ENCODE measurements at places on chromosomes 16 and 17.

DNA sequence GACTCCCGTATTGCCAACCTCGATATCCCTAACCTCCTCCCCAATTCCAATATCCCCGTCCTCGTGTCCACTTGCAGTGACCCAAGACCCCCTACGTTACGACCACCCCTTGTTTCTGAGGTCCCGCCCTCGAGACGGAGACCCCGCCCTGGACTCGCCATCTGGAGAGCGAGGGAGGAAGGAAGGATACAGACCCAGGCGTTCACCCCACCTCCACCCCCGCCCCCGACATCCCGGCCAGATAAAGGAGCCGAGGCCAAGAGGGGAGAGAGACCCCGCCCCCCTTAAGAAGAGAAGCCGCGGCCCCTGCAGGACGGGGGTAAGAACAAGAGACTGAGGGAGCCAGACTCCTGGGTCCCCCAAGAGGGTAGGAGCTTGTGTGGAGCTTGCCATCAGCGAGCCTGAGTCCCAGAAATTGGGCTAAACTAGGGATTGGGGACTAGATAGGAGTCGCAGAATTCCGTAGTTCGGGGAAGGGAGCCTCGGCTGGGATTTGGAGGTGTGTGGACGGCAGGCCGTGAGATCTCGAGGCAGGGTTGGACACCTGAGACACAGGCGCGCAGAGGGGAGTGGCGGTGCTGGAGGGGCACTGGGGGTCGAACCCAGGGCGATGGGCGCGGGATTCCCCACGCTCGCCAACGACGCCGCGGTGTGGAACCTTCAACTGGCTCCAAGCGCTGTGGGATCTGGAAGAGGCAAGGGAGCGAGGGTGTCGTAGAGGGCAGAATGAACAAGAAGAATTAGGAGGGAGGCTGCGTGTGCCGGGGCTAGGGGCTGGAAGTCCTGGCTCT, at the start of gene BCL6B:
Gene BCL6B (plus strand): TSS at position 270 of the 791 bp plus-strand sequence. CDS start 622 bp downstream, outside the sequence.
- no peak for DNase-seq

GRCh38 chr16:89042711-89043551, 50.7 kb upstream of the ACSF3 start:
- DNase-seq: no peak

GRCh38 chr16:50473356-50473945, 74.7 kb upstream of the NKD1 start:
- DNase-seq: no peak

DNA sequence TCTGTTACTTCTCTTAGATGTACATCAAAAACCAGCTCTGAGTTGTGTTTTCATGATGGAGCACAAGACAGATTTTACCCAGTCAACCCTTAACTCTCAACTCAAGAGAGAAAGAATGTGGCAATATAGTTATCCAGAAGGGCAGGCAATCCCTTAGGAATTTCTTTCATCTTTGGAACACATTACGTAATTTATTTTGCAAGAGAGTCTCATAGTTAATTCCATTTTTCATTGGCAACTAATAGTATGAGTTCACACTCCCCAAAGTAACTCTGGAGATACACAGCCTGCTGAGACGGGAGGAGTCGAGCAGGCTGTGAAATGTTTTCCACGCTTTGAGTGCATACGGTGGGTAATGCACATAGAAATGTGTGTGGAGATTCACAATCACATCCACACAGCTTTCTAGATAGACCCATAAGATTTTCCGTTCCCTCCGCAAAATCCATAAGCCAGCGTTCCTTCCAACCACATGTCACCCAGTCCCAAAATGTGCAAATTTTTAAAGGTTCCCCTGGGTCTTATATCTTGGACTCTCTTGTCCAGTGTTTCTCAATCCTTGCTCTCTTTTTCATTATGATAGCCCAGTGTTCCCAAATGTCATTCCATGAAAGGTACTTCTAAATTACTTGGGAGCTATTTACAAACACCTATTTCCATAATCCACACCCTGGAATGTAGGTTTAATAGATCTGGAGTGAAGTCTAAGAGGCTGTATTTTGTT, 8.4 kb upstream of the CDRT4 start:
- DNase-seq: no peak

GRCh38 chr17:57652811-57653210, 92.3 kb downstream of the CCDC182 start:
- DNase-seq: no peak

- DNase-seq: no peak
These were observed 23.3 kb upstream of the ENGASE start for GRCh38 chr17:79051306-79051705.

GRCh38 chr17:30160419-30161172, 44.0 kb downstream of the NSRP1 start:
- DNase-seq: no peak

- no peak for DNase-seq
These were observed 201.2 kb upstream of the HSBP1 start for GRCh38 chr16:83606486-83607030.

- no peak for DNase-seq
These were observed at the start of gene TNFRSF13B for GRCh38 chr17:16971458-16972338. TNFRSF13B (minus strand) TSS chr17:16972118; CDS start chr17:16972075, 43 bp downstream.

GRCh38 chr17:19398301-19399181, 11.6 kb upstream of the MFAP4 start:
- DNase-seq: no peak

GRCh38 chr16:73198481-73198880, 150.6 kb upstream of the ZFHX3 start:
- no peak for DNase-seq

GRCh38 chr17:68599552-68600066, 1.6 kb downstream of the FAM20A start:
- no peak for DNase-seq

DNA sequence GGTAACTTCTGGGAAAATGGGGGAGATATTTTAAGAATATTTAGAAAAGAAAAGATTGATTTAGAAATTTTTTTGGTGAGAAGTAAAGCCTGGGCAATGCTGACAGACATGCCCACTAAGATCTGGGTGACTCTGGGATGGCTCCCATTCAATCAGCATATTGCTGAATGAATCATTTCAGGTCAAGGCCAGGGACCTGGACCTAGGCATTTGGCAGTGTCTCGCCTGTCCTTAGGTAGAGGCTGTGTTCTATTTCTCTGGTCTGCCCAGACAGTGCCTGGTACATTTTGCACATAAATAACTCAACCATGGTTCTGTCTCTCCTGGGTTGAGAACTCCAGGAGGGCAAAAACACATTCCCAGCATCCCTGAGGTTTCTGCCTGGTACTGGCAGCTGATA, 39.9 kb downstream of the SMPD3 start:
- DNase-seq: no peak

- no peak for DNase-seq
These were observed 51.2 kb upstream of the KDM8 start for GRCh38 chr16:27152121-27152520.

GRCh38 chr17:72953621-72954020, 138.9 kb downstream of the SLC39A11 start:
- no peak for DNase-seq

GRCh38 chr16:71528257-71528656, 2.0 kb downstream of the CHST4 start:
- no peak for DNase-seq

- no peak for DNase-seq
These were observed 9.2 kb downstream of the FAM20A start for GRCh38 chr17:68592009-68592408.

- DNase-seq: no peak
These were observed at the start of gene USP6 for GRCh38 chr17:5115673-5116651. USP6 (plus strand) TSS chr17:5116032; CDS start chr17:5130368, 14,336 bp downstream.

DNA sequence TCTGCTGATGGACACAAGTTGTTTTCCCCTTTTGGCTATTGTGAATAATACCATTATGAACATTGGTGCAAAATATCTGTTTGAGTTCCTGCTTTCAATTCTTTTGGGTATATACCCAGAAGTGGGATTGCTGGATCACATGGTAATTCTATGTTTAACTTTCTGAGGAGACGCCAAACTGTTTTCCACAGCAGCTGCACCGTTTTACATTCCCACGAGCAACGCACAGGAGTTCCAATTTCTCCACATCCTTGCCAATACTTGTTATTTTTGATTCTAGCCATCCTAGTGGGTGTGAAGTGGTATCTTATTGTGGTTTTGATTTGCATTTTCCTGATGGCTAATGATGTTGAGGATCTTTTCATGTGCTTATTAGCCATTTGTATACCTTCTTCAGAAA, 43.4 kb upstream of the GAS7 start:
- DNase-seq: no peak

DNA sequence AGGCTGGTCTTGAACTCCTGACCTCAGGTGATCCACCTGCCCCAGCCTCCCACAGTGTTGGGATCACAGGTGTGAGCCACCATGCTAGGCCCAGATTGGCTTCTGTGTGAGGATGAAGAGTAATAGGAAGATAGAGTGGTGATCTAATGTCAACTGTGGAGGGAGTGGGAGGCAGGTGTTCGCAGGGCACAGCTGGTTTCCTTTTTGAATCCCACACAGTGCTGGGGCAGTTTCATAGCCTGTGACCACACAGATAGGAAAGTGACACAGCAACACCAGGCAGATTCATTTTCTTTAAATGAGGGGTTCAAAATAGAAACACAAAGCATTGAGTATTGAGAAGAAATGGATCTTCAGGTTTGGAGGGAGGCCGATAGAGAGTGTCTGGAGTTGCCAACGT, 540.3 kb downstream of the WWOX start:
- no peak for DNase-seq

DNA sequence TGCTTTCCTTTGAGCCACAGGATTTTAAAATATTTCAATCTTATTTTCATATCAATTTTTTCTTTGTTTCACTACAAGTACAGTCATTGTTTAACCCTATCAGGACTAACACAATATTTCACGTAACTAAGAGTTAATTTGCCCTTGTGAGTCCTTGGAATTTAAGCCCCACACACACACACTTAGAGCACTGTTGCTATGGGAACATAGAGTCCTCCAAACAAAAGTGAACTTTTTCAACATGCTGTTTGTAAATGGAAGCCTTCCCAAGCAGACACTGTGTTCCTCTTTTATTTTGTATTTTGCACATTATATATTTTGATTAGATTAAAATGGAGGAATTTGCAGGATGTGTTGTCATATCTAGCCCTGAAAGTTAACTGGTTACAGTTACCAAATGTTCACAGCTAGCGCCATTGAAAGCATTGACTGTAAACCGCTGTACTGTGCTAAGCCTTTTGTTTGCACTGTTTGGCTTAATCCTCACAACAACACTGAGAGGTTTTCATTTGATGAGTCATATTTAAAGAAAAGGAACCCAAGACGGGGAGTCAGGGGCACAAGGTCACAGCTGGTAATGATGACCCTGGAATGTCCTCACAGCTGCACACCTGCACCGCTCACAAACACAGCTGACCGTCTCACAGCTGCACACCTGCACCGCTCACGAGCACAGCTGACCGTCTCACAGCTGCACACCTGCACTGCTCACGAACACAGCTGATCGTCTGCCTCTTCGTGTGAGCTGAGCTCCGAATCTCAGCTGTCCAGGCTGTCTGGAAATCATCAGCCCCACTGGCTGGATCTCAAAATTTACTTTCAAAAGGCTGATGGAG, 6.3 kb downstream of the HSBP1 start:
- no peak for DNase-seq

- DNase-seq: no peak
These were observed 10.6 kb downstream of the DRC7 start for GRCh38 chr16:57704905-57705852.

DNA sequence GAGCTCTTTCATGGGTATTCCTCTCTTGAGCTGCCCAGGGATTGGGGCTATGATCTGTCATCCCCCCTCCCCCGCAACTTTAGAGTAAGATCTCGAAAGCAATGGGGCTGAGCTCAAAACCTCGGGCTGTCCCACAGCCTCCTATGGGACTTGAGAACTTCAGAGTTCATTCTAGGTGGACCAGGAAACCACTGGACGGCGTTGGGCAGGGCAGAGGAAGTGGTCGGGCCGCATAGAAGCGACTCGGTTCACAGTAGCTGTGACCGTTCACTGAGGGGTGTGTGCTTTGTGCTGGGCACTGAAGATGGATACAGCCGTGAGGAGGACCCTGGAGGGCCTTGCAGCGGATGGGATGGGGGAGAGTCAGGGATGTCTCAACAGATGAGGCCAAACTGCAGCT, 292.0 kb downstream of the CPPED1 start:
- DNase-seq: no peak

- no peak for DNase-seq
These were observed 215.9 kb downstream of the RPTOR start for GRCh38 chr17:80760511-80760911.

- no peak for DNase-seq
These were observed 103.9 kb upstream of the SEC14L1 start for GRCh38 chr17:77036841-77037381.

Measured in activated gamma-delta T cell (primary cell).